Prostate gland (tissue), 2 donors: ENCODE measurements at places on chromosomes 7 and 10. TPM values are rescaled to one million over a fixed set of nuclear protein-coding genes. Genes with fewer than 3 reads are reported as not detected.

Gene TMEM270
- total RNA-seq, result 4.9 TPM

GRCh38 chr10:113283189-113283588, 269.7 kb upstream of the HABP2 start:
- DNase-seq, result no peak

DNA sequence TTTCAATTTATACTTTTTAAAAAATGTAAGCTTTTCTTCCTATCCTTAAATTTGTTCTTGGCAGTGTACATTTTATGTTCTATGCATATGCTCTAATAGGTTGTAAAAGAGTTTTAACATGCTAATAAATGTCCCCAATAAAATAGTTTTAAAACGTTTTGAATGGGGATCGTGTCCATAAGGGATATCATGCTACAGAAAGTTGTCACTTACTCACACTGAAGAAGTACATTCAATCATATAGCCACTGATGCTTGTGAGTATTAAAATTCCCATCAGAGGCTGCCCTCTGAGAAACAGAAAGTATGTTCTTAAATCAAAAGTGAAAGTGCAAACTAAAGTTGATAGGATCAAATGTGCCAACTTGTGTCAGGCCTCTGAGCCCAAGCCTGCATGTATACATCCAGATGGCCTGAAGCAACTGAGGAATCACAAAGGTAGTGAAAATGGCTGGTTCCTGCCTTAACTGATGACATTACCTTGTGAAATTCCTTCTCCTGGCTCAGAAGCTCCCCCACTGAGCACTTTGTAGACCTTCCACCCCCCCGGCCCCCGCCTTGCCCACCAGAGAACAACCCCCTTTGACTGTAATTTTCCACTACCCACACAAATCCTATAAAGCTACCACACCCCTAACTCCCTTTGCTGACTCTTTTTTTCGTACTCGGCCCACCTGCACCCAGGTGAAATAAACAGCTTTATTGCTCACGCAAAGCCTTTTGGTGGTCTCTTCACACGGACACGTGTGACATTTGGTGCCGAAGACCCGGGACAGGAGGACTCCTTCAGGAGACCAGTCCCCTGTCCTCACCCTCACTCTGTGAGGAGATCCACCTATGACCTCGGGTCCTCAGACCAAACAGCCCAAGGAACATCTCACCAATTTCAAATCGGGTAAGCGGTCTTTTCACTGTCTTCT, 877 bp upstream of the NOD1 start:
- DNase-seq, result no peak

Gene SPRN
- total RNA-seq, result 1.2 TPM
